Astrocyte of the spinal cord (primary cell): ENCODE measurements at places on chromosomes 11 and 22.

- DNase-seq: no peak
Observed at GRCh38 chr11:47398551-47398950, 9.8 kb upstream of the SLC39A13 start.

DNA sequence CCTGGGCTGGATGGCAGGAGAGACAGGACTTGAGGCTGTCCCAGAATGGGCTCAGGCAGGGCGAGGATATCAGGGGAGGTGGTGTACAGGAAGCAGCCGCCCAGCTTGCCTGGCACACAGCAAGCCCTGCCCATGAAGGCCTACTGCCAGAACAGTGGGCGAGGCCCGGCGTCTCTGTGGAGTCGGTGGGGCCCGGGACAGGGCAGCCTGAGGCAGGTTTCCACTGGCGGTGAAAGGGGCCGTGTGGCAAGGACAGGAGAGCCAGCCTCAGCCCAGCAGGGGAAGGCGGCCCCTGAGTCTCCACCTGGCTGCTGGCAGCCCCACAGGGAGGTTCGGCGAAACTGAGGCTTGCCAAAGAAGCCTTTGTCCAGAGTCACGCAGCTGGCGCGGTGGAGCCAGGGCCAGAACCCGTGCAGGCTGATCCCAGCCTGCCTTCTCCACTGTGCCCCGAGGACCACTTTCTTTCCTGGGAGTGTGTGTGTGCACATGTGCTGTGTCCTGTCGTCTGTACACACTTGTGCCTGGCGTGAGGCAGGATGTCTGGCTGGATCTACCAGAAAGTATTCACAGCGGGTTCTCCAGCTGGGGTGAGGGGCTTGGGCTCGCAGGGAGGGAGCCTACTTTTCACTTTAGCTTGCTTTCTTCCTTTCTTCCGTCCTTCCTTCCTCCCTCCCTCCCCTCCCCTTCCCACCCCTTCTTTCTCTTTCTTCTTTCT lies 1.2 kb downstream of the TSPO start:
- peak; percentile 38 for DNase-seq

DNA sequence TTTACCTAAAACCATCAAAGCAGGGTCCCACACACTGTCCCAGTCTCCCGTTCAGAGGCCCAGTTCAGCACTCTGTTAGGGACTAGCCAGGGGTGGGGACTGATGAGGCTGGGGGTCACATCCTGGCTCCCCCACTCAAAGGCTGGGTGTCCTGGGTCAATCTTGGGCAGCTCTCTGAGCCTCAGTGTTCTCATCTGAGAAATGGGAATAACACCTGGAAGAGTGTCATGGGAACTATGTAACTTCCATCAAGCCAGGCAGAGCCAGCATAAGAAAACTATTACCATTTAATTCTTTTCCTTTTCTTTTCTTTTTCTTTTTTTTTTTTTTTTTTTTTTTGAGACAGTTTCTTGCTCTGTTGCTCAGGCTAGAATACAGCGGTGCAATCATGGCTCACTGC lies 38.4 kb downstream of the TPST2 start:
- no peak for DNase-seq

- peak; percentile 76 for DNase-seq
Observed at GRCh38 chr11:30488304-30488998, 97.7 kb downstream of the MPPED2 start.

- DNase-seq: no peak
Observed at GRCh38 chr22:26995235-26995634, 337.8 kb downstream of the MIAT start.

DNA sequence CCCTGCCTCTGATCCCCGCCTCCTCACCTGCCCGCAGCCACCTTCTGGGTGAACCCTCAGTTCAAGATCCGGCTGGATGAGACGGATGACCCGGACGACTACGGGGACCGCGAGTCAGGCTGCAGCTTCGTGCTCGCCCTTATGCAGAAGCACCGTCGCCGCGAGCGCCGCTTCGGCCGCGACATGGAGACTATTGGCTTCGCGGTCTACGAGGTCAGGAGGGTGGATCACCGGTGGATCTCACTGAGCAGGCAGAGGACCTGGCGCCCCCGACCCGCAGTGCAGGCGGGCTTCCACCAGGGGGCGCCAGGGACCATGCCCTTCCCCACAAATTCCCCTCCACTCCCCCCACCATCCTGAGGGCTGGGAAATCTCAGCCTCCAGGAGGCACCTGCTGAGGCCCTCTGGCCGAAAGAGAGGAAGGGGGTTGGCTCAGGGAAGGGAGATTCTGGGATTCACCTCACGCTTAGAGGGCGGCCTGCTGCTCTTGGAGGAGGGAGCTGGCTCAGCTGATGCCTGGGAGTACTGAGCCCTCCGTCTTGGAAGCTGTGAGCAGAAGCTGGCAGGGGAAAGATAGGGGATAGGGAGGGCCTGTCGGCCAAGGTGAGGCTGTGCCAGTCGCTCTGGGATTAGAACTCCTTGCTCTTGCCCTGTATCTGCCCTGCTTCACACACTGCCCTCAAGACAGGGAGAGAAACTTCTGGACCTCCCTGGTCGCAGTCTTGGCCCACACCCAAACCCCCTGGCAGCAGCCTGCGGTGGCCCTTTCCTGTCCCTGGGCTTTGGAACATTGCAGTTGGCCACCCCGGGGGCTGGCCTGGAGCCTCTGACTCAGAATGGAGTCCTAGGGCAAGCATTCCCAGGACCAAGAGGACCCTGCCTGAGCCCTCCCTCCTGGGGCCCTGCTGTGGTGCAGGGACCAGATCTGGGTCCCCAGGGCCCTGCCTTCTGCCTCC lies 23.2 kb downstream of the CAPN1 start:
- DNase-seq: peak; percentile 41

DNA sequence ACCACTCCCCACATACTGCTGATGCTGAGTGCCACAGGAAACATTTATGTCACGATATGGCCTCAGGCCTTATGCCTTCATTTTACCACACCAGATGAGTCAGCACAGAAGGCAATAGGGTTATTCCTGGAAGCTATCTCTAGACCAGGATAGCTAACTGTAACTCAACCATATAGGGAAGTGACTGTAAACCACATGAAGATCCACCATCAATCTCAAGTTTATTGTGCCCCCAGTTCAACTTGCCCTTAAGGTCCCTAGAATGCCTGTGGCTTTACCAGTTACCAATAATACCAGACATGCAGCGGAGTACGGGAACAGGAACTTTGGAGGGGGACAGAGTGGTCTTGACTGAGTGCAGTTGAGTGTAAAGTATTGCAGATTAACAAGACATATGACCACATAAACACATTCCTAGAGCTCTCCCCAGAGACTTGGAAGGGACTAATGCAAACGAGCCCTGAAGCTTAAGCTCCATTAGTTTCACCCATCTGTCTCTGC lies 180.9 kb downstream of the KIF18A start:
- DNase-seq: peak; percentile 93

DNA sequence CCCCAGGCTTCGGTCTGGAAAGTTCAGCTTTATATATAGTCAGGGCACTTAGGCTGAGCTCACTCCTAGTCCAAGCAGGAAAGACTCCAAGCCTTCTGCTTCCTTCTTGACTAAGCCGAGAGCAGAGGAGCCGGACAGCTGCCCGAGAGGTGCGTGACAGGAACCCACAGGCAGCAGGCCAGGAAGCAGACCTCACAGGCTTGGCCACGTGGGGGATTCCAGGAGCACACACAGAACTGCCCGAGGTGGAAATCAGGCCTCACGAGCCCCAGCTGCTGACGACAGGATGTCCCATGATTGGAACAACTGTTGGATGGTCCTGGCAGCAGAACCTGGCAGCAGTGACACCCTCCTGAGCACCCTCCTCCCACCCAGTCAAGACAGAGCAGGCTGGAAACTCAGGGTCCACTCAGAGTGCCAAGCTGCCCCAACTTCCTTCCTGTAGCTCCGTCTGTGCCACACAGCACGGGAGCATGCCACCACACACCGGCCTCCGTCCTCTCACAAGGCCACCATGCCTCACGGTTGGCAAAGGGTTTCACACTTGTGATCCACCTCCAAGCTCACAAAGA lies 5.4 kb downstream of the PLA2G6 start:
- DNase-seq: peak; percentile 76

- DNase-seq: no peak
Observed at GRCh38 chr11:116930586-116930985, 93.2 kb upstream of the APOA1 start.

DNA sequence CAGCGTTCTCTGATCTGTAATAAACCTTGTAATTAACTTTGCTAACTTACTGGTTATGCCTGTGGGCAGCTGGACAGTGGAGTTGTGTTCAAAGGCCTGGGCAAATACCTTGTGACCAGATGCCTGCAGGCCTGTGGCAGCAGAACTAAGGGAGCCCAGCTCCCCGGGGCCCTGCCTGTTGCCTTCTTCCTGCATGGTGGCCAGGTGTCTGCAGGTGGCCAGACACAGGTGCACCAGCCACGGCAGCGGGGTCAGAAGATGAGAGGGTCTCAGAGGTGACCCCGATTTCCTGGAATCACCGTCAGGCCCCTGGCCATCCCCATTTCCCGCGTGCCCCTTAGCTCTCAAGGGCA lies 127.2 kb downstream of the OSBP2 start:
- no peak for DNase-seq

DNA sequence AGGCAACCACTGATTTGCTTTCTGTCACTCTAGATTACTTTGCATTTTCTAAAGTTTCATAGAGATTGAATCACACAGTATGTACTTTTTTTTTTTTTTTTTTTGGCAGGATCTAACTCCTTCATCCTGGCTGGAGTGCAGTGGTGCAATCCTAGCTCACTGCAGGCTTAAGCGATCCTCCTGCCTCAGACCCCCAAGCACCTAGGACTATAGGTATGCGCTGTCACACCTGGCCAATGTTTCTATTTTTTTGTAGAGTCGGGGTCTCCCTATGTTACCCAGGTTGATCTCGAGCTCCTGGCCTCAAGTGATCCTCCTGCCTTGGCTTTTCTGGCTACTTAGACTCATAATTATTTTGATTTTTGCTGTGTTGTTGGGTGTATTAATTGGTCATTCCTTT lies 294.6 kb upstream of the CTSC start:
- DNase-seq: no peak

GRCh38 chr11:83467837-83468236 lies 181.7 kb upstream of the CCDC90B start:
- no peak for DNase-seq

GRCh38 chr11:12717851-12718291 lies 43.6 kb downstream of the TEAD1 start:
- DNase-seq: no peak

DNA sequence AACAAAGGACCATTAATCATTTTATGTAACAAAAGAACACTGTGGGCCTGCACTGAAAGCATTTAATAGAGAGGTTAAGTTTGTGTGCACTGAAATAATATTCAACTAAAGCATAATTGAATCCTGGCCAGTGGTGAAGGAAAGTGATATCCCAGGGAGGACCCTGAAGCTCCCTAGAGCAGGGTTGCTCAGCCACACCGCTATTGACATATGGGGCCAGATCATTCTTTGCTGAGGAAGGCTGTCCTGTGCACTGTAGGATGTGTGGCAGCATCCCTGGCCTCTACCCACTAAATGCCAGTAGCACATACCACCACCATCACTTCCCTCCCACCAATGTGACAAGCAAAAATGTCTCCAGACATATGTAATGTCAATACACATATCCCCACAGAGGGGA lies 166.1 kb upstream of the MTNR1B start:
- DNase-seq: no peak
